ENCODE measurements at places on chromosomes 2 and 18.

GRCh38 chr2:158542577-158542976 lies 85.8 kb downstream of the PKP4 start:
- DNase-seq = no peak

GRCh38 chr2:176479961-176480360 lies 210.7 kb downstream of the MTX2 start:
- DNase-seq = no peak

GRCh38 chr2:137237055-137237454 lies 471.7 kb downstream of the THSD7B start:
- no peak for DNase-seq

GRCh38 chr2:164015328-164016123 lies 279.7 kb upstream of the FIGN start:
- DNase-seq = no peak

- DNase-seq = no peak
Measured at GRCh38 chr18:13566941-13567746, 159.2 kb downstream of the FAM210A start.

- DNase-seq = no peak
Measured at GRCh38 chr2:33021542-33022227, 74.9 kb downstream of the LTBP1 start.

GRCh38 chr2:234702731-234703225 lies 205.9 kb upstream of the ARL4C start:
- DNase-seq = no peak

- DNase-seq = no peak
Measured at GRCh38 chr18:1648712-1649111, 744.0 kb downstream of the ADCYAP1 start.

- DNase-seq = no peak
Measured at GRCh38 chr18:32958746-32959145, 185.9 kb upstream of the KLHL14 start.

- no peak for DNase-seq
Measured at GRCh38 chr18:51478908-51479307, 281.4 kb upstream of the MEX3C start.

GRCh38 chr2:174335254-174335987 lies 667 bp downstream of the SP9 start:
- DNase-seq = no peak

DNA sequence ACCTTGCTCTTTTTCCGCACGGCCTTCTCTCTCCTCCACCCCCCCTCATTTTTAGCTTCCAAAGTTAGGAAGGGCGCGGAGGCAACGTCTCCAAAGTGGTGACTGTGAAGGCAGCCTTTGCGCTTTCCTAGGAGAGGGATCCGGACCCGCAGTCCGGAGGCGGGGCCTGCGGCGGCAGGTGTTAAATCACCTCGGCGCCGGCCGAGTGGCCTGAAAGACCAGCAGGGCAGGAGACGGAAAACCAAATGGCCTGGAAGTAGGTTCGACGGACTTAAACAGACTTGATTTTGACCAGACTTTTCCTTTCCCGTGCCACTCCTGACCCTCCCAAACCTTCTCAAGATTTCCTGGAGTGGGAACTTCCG lies 615 bp downstream of the GORASP2 start:
- DNase-seq = peak; percentile 36

DNA sequence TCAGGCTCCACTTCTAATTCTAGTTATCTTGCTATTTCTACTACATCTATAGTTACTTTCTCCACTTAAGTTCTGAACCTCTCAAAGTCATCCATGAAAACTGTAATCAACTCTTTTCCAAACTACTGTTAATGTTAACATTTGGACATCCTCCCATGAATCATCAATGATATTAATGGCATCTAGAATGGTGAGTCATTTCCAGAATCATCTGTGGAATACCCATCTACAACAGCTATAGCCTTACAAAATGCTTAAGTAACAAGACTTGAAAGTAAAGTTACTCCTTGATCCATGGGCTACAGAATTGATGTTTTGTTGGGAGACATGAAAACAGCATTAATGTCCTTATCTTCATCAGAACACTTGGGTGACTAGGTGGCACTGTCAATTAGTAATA lies 35.4 kb downstream of the BARD1 start:
- DNase-seq = no peak

- no peak for DNase-seq
Measured at GRCh38 chr18:9019135-9019534, 83.4 kb upstream of the NDUFV2 start.

DNA sequence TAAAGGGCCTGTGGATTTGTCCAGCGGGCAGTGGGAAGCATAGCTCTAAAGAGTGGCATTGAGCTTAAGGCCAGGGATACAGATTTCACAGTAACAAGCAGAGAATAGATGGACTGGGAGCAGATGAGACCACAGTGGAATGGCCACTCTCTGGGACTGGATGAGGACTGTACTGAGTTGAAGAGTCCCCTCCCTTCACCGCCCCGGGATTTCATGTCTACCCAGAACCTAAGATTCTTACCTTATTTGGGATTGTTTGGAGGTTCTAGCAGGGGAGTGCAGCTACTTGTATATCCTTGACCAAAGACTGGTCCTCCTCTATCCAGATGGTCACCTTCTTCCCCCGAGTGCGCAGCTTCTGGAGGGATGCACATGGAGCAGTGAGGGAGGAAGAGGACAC lies 28.0 kb upstream of the EFEMP1 start:
- no peak for DNase-seq

DNA sequence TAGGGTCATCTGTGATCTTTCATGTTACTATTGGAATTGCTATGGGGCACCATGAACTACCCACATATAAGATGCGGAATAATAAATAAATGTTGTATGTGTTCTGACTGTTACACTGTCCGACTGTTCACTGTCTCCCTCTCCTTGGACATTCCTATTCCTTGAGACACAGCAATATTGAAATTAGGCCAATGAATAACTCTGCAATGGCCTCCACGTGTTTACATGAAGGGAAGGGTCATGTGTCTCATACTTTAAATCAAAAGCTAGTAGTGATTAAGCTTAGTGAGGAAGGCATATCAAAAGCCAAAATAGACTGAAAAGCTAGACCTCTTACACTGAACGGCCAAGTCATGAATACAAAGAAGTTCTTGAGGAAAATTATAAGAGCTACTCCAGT lies 751.3 kb downstream of the SOCS6 start:
- no peak for DNase-seq

GRCh38 chr2:112474844-112475486 lies 7.0 kb upstream of the TTL start:
- no peak for DNase-seq

DNA sequence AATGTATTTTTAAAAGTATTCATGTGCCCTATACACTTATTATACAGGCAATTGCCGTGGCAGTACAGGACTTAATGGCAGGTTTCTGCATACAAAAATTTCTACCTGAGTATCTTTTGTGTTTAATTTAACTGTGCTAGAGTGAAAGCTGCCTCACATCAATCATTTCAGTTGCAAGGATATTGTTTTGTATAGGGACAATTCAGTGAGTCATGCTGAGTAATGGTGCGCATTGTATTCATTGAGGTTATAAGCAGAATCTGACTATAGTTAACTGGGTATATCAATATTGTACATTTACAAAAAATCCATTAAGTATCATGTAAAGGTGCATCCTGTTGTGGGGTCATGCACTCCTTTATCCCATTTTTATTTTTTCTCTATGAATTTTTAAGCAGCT lies 121.5 kb downstream of the GCA start:
- DNase-seq = no peak

DNA sequence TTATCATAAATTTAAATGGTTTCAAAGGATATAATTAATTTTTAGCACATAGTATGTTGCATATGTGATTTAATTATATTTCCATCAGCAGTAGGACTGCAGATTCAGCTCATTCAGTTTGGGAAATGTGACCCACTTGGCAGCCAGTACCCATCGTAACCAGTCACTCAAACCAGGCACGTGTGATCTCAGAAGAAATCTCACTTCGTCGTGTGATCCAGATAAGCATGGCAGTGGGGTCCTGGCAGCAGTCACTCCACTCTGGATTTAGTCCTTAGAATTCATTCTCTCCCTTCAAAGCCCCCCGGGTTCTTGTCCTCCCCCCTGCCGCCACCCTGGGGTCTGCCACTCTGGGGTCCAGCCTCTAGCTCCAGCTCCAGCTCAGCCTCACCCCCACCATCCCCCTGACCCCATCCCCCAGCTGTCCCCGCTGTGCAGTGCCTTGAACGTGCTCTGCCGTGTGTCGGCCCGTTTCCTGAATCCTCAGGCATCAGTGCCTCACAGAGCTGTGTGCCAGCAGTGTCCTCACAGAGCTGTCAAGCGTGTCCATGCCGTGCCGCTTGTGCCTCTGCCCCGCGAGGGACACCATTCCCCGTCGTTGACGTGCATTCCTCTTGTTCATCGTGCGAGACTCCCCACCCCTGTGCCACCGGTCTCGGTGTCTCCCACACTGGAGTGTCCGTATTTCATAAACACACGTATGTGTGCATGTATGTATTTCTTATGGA lies 34.8 kb downstream of the TRAPPC12 start:
- DNase-seq = no peak

GRCh38 chr2:65620524-65620923 lies 188.1 kb upstream of the SPRED2 start:
- no peak for DNase-seq

DNA sequence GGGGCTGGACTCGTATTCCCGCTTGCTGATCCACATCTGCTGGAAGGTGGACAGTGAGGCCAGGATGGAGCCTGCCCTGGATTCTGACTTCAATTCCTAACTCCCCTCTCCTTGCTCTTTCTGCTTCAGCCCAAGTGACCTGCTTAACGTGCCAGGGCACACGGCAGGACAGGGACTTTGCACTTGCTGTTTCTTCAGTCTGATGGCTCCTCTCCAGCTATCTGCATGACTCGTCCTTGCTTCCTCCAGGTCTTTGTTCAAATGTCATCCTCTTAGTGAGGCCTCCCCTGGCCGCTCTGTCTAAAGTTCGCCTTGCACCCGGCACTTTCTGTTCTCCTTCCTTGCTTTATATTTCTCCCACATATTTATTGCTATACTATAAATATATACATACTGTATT lies 357.6 kb downstream of the MTX2 start:
- no peak for DNase-seq

DNA sequence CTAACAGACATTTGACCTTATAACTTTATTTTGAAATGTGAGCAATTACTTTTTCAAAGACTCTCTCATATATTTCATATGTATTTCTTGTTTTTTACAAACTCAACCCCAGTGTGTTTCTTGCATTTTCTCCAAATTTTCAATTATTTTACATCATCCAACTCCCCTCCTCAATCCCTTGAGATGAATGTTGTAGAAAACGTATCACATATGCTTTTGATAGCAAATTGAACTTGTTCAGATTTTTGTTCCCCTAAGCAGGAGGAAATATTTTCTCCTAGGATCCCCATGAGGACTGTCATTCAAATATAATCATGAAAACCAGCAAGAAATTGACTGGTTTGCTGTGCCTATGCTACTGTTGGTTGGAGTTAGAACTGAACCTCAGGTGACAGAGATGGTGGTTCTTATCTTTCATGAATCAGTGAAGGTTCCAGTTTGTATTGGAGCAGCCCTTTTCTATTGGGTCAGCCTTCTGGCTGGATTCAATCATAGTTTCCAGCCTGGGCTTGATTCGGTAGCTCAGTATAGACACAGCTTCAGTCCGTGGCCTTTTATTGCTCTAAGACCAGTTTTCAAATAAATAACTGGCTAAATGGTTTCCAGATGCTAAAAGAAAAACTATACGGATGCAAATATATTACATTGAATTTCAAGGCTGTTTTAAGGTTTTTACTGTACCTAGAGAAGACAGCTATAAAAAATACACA lies 591.0 kb downstream of the EPHA4 start:
- DNase-seq = no peak

DNA sequence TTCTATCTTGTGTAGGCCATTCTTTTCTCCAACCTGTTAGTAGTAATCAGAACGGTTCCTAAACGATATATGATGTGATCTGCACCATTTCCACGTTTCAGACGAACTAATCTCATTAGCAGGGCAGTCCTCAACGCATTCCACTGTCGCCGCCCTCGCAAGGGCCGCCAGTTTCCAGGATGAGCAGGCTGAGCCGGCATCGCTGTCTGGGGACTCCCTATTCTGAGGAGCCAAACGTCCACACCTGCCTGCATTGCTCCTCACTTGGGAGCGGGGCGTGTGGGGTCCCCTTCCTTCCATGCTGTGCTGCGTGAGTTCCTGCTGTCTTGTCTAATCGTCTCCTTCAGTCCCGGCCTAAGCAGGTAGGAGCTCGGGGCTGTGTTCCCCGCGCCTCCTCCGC lies 76.6 kb downstream of the PSMG2 start:
- no peak for DNase-seq

GRCh38 chr2:145023334-145023934 lies 503.5 kb upstream of the ZEB2 start:
- no peak for DNase-seq

DNA sequence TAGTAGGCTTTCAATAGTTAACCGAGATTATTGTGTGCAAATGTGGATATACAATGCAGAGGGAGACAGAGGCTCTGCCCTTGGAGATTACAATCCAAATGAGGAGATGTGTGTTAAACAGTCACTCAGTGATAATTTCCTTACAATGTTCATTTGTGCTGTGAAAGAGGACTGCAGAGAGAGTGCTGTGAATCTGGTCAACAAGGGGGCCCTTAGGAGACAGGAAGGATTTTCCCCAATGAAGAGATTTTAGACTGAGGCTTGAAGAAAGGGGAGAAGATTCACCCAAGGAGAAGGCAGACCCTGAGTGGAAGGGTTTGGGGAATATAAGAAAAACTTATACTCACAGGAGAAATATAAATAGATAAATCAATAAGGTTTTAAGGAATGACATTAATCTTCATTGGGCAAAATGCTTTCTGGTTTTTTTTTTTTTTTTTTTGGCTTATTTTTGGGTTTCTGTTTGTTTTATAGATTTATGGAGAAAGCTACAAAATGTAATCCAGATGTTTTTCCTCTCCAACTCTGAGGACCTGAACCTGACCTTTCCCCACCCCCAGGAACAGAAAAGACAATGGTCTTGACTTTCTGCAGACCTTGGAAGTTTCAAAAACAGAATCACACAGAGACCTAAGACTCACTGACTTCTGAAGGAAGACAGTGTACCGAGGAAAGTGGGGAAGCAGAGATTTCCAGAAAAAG lies 151.3 kb upstream of the SERPINE2 start:
- DNase-seq = no peak

GRCh38 chr18:4908328-4908727 lies 288.7 kb downstream of the AKAIN1 start:
- DNase-seq = no peak

All from activated T-helper 1 cell treated with anti-CD3 and anti-CD28 coated beads, Interleukin-12 subunit alpha, Interleukin-12 subunit beta, Interleukin-2, Interleukin-4 antibody, amounts not matched to agents 30 ng/mL and 10 ng/mL and 1 ng/mL, durations not matched to agents 14 hours and 24 hours and 36 hours (primary cell).